NCI-H1417 treated with DMSO at 0.1 percent for 48 hours (cell line): ENCODE measurements at places on chromosomes 3 and 15.

DNA sequence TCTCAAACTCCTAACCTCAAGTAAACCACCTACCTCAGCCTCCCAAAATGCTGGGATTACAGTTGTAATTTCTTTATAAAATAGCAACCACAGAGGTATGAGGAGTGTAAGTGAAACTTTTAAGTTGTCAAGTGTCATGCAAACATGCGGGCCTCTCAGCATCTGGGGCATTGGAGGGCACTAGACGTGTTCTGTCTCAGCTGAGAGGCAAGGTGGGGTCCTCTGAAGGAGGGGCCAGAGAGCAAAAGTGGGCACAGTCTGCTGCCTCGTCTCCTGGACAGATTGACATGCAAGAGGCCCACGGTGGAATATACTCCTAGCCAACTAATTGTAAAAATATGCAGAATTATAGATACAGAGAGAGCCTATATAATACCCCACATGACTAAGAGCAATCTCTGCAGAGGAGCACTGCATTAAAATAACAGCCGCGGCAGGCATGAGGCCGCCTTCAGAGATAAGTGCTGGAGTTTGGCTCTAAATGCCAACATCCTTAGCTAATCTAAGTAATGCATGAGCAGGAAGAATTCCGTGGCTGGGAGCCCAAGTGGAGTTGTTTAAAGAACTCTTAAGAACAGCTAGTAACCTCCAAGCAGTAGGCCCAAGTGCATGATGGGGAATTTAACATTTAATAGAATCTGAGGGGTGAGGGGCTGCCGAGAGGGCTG, 87.8 kb upstream of the RNU6-1 start:
- DNase-seq = no peak

- DNase-seq = no peak
These were observed 75.9 kb upstream of the FGF12 start for GRCh38 chr3:192802957-192803899.

GRCh38 chr15:94596707-94597106, 365.3 kb downstream of the MCTP2 start:
- DNase-seq = no peak

- DNase-seq = no peak
These were observed 28.2 kb downstream of the FAH start for GRCh38 chr15:80180986-80181385.

GRCh38 chr3:53754325-53754724, 91.9 kb downstream of the CHDH start:
- no peak for DNase-seq

DNA sequence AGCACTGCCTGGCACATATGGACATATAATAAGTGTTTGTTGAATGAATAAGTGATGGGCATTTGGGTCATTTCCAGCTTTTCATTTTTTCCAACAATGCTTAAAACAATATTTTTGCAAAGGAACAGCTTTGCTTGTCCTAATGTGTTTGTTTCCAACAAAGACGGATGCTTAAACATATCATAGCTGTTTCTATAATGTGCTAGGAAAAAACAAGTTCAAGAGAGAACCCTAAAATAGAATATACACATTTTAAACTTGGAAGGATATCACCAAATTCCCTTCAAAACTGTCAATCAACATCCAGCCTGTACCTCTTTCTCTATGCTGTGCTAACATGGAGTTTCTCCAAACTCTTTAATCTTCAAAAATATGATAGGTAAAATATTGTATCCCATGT, 224.5 kb upstream of the WNT5A start:
- DNase-seq = no peak
